ENCODE measurements at places on chromosomes 4 and X.

- DNase-seq, result no peak
Observed at GRCh38 chr4:25694466-25694865, 38.8 kb downstream of the SLC34A2 start.

GRCh38 chr4:174553828-174554227 lies 31.5 kb upstream of the HPGD start:
- no peak for DNase-seq

DNA sequence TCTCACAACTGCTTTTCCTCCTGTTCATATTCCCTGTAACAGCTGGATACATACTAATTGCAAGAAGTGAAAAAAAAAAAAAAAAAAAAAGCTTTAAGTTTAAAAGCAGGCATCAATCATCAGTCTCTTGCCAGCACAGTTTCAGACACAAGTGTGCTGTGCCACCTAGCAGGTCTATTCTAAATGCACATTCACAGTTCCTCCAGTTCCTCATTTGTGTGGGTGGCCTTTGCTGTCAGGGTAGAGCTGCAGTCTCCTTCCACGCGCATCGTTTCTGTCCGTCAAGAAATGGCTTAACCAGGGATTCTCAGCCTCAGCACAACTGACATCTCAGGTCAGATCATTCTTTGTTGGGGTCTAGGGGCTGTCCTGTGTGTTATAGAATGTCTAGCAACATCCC lies 61.6 kb downstream of the SCML1 start:
- DNase-seq, result no peak

DNA sequence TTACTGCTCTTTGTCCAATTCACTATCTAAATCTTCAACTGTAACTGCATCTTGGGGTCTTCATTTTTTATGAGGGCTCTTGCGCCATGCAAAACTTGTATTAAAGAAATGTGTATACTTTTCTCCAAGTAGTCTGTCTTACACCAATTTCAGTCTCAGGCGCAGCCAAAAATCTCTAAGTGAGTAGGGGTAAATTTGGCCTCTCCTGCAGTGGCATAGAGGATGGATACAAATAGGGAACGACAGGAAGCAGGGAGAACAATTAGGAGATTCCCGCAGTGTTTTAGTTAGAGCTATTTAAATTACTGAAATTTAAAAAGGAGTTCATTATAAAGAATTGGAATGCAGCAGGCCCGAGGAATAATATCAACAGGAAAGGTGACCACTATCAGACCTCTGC lies 30.2 kb downstream of the DMP1 start:
- no peak for DNase-seq

- no peak for DNase-seq
Observed at GRCh38 chr4:9943761-9944160, 77.5 kb downstream of the SLC2A9 start.

- DNase-seq, result no peak
Observed at GRCh38 chr4:155887847-155888570, 15.5 kb upstream of the TDO2 start.

DNA sequence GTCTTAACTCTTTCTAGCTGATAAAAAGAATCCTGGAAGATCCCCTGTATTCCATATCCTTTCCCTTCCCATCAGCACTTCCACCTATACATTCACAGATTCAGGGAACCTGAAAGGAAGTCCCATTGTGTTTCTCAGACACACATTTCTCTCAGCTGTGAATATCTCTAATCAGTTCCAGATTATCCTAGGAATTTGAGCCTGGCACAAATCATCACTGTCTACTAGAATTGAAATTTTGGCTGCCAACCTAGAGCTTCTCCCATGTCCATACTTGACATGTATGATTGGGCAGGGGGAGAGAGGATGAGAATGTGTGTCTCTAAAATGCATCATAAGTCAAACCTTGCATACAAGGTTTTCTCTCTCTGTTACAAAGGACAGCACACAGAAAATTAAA lies 53.1 kb downstream of the NDST3 start:
- DNase-seq, result no peak

- no peak for DNase-seq
Observed at GRCh38 chr4:957581-958313, 15.6 kb downstream of the DGKQ start.

- no peak for DNase-seq
Observed at GRCh38 chr4:6742989-6743388, 27.0 kb downstream of the BLOC1S4 start.

All from SHP77 treated with DMSO at 0.1 percent for 48 hours (cell line).